ENCODE measurements at places on chromosomes 1 and 21. TPM values are rescaled to one million over a fixed set of nuclear protein-coding genes. Genes with fewer than 3 reads are reported as not detected.

ETV3L gene
- total RNA-seq = 0.67 TPM

MT1HL1 gene
- total RNA-seq = not detected

GRCh38 chr21:38753557-38753971 lies 52.2 kb upstream of the ETS2 start:
- no peak for DNase-seq

LCK gene
- 1.2 TPM for total RNA-seq

- DNase-seq = no peak
Measured at GRCh38 chr1:1510912-1511532, 940 bp upstream of the ATAD3A start.

DYRK3 gene
- 9.1 TPM for total RNA-seq

DNA sequence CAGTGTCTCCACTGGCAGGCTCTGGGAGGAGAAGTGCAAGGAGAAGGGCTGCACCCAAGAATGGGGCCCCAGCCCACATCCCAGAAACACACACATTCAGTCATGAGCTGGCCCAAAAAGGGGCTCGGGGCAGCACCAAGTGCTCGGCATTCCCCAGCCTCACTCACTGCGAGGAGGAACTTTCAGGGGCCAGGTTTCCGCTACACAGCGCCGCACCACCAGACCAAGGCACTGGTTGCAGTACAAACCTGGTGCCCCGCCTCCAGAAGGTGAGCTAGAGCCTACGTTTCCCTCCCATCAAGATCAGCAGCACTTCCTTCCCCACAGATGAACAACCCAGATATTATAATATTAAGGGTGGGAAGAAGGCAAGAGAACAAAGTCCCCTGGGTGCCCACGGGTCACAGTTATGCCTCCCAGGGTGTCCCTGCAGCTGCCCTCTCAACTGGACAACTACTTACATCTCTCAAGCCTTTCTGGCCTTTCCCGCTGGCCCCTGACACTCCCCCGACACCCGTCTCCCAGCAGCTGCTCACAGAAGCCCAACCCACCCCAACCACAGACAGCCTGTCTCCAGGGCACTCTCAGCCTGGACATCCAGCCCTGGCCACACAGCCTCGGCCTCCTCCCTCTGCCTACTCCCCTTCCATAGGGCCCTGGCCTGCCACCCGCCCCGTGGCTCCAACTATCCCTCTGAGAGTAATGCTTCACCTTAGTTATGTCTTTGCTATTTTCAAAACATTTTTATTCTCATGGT lies 3.8 kb downstream of the PBXIP1 start:
- DNase-seq = no peak

DNA sequence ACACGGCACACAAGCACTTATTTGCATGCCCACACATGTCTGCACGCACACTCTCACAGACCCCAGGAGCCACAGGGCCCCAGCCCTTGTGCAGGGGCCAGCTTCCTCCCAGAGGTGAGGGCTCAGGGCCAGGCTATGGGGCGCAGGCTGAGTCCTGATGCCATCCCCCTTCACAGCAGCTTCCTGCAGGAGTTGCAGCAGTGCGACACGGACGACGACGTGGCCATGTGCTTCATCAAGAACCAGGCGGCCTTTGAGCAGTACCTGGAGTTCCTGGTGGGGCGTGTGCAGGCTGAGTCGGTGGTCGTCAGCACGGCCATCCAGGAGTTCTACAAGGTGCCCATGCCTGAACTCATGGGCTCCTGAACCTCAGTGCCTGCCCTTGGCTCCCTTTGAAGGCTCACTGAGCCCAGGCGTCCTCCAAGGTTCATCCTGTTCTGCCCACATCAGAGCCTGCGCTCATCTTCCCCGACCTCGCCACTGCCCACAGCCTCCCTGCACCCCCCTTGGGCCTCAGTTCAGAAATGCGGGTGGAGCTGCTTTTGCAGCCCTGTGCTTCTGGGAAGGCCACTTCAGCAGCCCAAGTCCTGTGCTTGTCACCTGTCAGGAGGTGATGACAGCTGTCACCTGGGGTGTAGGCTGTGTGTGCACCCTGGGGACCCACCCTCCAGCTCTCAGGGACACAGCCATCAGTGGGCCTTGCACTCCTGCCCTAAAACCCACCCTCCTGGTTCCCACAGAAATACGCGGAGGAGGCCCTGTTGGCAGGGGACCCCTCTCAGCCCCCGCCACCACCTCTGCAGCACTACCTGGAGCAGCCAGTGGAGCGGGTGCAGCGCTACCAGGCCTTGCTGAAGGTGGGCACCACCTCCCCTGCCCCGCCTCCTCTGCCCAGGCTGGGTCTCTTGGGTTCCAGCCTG lies 66.6 kb downstream of the TRIM11 start:
- DNase-seq = no peak

DNA sequence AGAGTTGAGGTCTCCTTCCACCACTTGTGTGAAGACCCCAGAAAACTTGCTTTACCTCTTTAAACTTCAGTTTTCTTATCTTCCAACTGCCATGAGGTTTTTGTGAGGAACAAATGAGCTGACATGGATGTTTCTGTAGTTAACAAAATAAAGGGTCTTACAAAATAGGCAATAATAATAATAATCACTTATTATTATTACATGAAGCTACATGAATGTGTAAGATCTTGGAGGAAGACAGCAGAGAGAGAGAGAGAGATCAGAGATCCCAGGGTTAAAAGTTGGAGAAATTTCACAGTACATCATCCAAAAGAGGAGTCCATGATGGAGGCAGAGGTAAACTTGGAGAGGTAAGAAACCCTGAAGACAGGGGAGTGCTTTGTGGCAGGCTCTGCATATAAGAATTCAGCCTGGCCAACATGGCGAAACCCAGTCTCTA lies 10.7 kb downstream of the RCC1 start:
- DNase-seq = no peak

DNA sequence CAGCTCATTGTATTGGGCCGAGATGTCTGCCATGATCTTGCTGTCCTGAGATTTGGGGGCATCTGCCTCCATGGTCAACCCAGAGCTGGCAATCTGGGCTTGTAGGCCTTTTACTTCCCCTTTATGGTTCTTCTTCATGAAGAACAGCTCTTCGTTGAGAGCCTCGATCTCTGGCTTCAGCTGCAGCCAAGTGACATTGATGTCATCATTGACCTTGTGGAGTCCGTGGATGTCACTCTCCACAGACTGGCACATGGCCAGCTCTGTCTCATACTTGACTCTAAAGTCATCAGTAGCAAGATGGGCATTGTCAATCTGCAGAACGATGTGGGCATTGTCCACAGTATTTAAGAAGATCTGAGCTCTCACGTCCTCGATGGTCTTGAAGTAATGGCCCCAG lies 29.2 kb downstream of the RAP1A start:
- DNase-seq = no peak

KIAA1614 gene
- 2.1 TPM for total RNA-seq

DNA sequence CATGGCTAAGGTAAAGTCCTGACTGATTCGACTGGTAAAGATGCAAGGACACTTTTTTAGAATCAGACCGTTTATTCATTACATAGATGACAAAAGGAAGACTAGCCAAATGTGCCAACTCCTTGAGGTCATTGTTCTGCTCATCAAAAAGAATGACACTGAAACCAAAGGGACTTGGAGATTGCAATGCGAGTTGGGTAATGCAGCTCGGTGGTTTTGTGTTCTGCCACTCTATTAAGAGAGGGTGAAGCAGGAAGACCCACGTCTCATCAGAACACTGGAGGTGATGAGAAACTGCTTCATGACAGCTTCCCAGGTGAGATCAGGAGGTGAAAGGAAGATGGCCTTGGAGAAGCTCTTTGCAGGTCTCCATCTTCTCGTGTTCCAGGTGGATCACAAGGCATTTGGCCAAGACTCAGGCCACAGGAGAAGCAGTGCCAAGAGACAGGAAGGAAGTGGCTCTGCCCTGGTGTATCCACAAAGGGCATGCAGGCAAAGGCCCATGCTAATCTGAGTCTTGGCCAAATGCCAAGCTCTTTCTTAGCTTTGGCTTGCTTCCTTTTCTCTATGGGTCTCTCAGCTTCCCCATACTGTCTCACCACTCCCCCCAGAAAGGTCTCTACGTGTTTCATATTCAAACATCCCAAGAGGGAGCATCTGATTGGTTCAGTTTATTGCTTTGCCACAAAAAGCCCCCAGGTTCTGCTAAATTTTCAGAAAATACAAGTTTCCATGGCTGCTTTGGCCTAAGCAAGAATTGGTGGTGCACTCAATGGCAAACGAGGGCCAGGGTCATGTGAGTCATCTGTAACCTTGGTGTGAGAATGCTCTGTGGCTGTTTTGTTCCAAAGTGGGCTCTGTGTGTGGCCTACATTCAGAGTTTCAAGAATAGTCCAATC lies 5.7 kb upstream of the CCT8 start:
- DNase-seq = no peak

DNA sequence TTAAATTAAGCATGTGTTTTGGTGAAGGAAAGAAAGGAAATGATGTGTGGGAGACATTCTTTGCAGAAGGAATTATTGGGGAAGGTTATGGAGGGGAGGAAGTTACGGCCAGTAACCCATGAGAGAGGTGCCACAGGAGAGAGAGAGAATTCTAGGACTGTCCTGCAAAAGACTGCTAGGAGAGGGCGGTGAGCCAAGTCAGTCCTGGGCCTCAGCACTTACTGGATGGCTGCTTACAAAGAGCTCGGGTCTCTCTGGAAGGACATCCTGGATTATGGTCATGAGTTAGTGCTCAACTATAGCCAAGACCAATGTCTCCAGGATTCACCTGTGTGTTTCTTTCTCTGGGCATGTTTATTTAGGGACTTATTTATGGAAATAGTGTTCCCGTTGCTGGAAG lies 74.4 kb upstream of the HSD17B7 start:
- no peak for DNase-seq

DNA sequence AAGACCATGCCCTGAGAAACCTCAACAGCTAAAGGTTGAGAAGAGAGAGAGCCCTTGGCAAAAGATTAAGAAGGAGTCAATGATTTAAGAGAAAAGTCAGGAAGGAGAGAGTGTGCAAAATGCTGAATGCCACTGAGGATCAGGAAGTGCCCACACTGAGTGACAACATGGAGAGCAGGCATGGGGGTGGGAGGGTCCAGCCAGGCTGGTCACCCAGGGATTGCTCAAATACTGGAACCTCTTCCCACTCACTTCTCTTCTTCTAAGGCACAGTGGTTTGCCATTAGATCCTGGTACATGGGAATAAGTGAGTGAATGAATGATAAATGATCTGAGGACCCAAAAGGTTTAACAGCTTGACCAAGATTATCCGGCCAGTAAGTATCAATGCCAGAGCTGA lies 11.1 kb downstream of the PRR9 start:
- DNase-seq = no peak

GRCh38 chr21:38875694-38876492 lies 70.2 kb downstream of the ETS2 start:
- DNase-seq = no peak

S100A1 gene
- total RNA-seq = not detected

- DNase-seq = no peak
Measured at GRCh38 chr1:112778137-112778536, 63.0 kb upstream of the PPM1J start.

TINAGL1 gene
- 2.6 TPM for total RNA-seq

SH3D21 gene
- total RNA-seq = 10.6 TPM

DNA sequence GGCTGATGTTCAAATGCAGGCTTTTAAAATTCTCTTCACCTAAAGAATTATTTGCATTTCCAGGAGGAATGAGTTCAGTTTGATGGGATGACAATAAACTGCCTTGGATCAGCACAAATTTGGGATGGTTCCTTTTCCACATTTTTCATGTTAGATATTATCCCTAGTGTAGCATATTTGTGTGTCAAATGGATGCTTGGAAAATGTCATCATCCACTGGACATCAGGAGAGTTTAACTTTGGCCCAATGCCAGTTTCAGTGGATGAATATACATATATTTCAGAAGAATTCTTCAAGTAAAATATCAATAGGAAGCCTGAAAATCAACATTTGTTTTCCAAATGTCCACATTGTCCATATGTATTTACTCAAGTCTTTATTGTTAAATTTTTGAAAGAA lies 116.5 kb upstream of the COL24A1 start:
- no peak for DNase-seq

DNA sequence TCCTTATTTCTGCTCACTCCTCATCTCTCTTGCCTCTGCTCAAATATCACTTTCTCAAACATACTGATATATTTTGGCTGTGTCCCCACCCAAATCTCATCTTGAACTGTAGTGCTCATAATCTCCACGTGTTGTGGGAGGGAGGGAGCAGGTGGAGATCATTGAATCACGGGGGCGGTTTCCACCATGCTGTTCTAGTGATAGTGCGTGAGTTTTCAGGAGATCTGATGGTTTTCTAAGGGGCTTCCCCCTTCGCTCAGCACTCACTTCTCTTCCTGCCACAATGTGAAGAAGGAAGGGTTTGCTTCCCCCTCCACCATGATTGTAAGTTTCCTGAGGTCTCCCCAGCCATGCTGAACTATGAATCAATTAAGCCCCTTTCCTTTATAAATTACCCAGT lies 26.6 kb downstream of the ZBTB8OS start:
- DNase-seq = no peak

- no peak for DNase-seq
Measured at GRCh38 chr1:226017070-226017469, 17.9 kb upstream of the SDE2 start.

HCN3 gene
- 13.6 TPM for total RNA-seq

TMEM81 gene
- 5.1 TPM for total RNA-seq

DNA sequence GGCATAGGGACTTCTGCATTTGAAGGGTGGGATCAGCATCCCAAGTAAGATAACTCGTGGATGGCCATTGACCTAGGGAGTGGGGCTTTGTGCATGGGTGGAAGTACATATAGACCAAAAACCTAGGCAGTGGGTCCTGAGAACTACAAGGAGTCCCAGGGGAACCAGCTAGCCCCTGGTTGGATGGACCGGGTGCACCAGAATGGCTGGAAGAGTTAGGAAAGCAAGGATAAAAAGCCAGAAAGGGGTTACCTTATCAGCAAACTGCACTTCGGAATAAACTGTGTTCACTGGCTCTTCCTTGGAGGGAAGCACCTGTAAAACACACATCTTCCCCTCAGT lies 26.6 kb upstream of the SLAMF6 start:
- no peak for DNase-seq

- no peak for DNase-seq
Measured at GRCh38 chr1:222781251-222781650, 33.6 kb upstream of the DISP1 start.
